ENCODE measurements at places on chromosomes 2 and 18. TPM values are rescaled to one million over a fixed set of nuclear protein-coding genes. Genes with fewer than 3 reads are reported as not detected.

STK25 gene
- 170 TPM for total RNA-seq

ADGRF3 gene
- not detected for total RNA-seq

TUBB8B gene
- total RNA-seq = not detected

ANKRD30BL gene
- not detected for total RNA-seq

TMEM37 gene
- 9.8 TPM for total RNA-seq

DNER gene
- 4.8 TPM for total RNA-seq

MEX3C gene
- 35.6 TPM for total RNA-seq

TSPYL6 gene
- total RNA-seq = not detected

CD226 gene
- 1.4 TPM for total RNA-seq

KCNG2 gene
- 4.7 TPM for total RNA-seq

CROCC2 gene
- not detected for total RNA-seq

ALLC gene
- not detected for total RNA-seq

OTOS gene
- total RNA-seq = not detected

PRKAG3 gene
- 0.40 TPM for total RNA-seq

ICOS gene
- total RNA-seq = not detected

GAREM1 gene
- 5.7 TPM for total RNA-seq

MARCO gene
- not detected for total RNA-seq

OTX1 gene
- total RNA-seq = not detected

COPS8 gene
- total RNA-seq = 134 TPM

TEKT4 gene
- not detected for total RNA-seq

SLC9A4 gene
- not detected for total RNA-seq

ZNF396 gene
- 0.78 TPM for total RNA-seq

NFU1 gene
- total RNA-seq = 31.5 TPM

ACOXL gene
- not detected for total RNA-seq

SERPINB12 gene
- not detected for total RNA-seq

NPC1 gene
- 30.9 TPM for total RNA-seq

TTN gene
- under 0.01 TPM for total RNA-seq

TCF23 gene
- not detected for total RNA-seq

GALNT5 gene
- total RNA-seq = 7.6 TPM

CNTNAP5 gene
- total RNA-seq = not detected

NEURL3 gene
- total RNA-seq = not detected

LRATD1 gene
- 0.64 TPM for total RNA-seq

ATP8B1 gene
- 10.9 TPM for total RNA-seq

ZNF804A gene
- 4.2 TPM for total RNA-seq

NR4A2 gene
- 57.6 TPM for total RNA-seq

NOSTRIN gene
- not detected for total RNA-seq

Measured in epithelial cell of alveolus of lung (primary cell).